ENCODE measurements at places on chromosomes 16 and 17.

DNA sequence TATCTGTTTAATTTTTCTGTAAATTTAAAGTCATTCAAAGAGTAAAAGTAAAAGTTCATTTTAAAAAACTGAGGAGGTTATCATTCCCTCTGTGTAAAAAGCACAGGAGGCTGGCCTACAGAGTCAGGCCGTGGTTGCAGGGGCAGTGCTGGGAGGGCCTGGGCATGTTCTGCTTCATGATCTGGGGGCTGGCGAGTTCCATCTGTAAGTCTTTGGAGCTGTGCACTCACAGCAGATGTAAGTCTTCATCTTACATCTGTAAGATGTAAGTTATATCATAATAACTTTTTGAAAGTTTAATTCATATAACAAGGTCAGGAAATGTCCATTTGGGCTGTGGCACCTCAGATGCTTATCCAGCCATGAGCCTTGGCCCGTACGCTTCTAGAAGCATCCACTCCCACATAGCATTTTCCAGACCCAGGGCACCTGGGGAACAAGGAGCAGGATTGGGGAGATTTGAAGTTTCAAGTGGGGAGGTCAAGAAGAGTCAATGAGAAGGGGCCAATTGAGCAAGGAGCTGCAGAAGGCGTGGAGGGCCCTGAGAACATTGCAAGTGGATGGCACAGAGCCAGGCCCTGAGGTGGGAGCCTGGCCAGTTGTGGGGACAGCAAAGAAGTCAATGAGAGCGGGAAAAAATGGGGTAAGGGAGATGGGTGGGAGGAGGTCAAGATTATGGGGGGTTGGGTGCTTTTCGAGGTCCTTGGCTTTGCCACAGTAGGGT, 54.1 kb downstream of the TNFRSF13B start:
- no peak for DNase-seq

GRCh38 chr16:14335297-14335696, 264.2 kb downstream of the MRTFB start:
- no peak for DNase-seq

DNA sequence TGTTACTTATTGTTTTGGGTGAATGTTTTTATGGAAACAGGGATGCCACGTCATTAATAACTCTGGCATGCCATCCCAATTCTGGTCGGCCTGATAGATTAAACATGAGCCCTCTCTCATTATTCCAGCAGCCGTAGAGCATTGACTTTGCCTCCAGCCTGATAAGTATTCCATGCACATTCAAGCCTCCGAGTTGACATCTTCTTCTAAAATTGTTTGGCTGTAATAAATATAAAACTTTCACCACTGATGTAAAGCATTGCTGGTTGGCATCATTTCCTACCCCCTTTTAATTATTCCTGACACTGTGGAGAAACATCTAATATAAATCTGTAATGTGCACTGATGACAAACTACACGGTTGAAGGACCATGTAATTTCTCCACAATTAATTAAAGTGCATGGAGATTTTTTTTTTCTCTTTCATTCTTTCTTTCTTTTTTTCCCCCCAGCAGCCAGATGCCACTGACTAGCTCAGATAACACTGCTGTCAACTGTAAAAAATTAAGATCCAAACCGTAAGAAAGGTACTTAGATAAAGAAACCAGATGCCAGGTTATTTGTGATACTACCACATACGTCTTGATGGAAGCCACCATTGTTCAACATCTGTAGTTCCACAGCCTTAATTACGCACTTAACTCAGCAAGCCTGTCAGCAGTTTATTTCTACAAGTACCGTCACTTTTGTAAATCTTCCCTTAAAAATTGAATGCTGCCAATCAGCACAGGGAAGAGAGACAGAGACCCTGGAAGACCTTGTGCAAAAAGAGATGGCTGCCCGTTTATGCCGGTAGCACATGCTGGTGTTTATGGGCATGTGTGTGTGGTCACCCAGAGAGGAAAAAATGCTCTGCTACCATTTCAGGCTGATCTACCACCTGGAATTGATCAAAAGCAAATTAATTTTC, 237.7 kb downstream of the IRX3 start:
- DNase-seq, result no peak

- no peak for DNase-seq
Observed at GRCh38 chr17:38867179-38867967, 2.5 kb upstream of the LASP1 start.

DNA sequence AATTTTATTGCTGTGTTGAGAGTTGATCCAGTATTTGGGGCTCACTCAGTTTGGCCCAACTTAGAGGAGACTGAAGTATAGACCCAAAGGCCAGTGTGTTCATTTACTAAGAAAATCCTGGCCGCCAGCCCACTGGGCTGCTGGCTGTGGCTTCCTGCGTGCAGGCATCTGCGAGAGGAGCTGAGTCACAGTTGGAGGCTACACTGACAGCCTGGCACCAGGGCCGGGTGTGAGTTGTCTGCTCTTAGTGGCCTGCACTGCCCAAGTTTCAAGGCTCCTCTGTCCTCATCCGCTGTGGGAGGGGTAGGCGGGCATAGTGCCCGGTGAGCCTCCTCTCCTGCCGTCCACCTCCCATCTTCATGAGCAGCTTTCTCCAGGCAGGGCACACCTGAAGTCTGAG, 54.2 kb downstream of the PLD6 start:
- no peak for DNase-seq

DNA sequence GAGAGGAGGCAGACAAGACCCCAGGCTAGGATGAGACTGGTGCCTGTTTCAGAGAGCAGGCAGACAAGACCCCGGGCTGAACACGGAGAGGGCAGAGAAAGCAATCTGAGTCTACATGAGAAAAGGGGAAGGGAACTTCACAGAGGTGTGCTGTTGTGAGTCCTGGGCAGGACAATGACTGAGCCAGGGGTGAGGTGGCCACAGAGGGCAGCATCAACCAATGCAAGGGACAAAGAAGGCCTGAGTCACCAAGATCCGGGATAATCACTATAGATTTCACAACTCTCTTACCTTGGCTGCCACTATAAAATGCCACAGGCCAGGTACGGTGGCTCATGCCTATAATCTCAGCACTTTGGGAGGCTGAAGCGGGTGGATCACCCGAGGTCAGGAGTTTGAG, 89.0 kb downstream of the SLC39A11 start:
- no peak for DNase-seq

GRCh38 chr17:80853076-80853475, 138.6 kb upstream of the CHMP6 start:
- no peak for DNase-seq

DNA sequence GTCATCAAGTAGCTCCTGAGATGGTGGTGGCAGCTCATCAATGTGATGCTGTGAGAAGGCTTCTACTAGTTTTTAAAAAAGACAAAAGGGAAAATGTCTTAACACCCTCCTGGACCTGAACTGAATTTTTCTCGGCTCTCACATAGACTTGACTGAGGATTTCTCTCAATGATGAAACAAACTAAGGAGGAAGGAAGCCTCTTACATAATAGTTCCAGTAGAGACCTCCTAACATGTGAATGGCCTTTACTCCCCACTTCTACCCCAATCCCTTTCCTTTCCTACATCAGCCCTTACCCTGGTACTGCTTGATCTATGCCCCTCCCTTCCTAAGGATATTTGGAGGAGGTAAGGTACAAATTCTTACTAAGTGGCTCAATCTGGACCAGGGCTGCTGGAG, 54.8 kb upstream of the MTMR4 start:
- DNase-seq, result no peak

DNA sequence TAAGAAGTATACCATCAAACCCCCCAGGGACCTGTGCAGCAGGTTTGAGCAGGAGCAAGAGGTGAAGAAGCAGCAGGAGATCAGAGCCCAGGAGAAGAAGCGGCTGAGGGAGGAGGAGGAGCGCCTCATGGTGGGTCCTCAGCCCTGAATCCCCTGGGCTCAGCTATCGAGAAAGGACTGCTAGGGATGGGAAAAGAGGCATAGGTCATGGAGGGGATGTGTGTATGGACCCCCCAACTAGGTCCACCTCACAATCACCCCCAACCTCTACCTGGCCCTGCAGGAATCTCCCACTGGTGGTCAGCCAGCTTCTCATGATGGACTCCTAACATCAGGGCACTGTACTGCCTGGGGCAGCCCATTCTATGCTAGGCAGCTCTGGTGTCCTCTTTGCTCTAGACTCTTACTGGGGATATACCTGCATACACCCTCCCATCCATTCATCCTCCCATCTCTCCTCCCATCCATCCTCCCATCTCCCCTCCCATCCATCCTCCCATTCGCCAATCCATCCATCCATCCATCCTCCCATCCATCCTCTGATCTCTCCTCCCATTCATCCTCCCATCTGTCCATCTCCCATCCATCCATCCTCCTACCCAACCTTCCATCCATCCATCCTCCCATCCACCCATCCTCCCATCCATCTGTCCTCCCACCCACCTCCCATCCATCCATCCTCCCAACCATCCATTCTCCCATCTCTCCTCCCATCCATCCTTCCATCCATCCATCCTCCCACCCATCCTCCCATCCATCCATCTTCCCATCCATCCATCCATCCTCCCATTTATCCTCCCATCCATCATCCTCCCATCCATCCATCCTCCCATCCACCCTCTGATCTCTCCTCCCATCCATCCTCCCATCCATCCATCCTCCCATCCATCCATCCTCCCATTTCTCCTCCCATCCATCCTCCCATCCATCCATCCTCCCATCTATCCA, 10.6 kb downstream of the DRC7 start:
- DNase-seq, result no peak

- DNase-seq, result no peak
Observed at GRCh38 chr16:31260136-31260931, 559 bp downstream of the ITGAM start.

DNA sequence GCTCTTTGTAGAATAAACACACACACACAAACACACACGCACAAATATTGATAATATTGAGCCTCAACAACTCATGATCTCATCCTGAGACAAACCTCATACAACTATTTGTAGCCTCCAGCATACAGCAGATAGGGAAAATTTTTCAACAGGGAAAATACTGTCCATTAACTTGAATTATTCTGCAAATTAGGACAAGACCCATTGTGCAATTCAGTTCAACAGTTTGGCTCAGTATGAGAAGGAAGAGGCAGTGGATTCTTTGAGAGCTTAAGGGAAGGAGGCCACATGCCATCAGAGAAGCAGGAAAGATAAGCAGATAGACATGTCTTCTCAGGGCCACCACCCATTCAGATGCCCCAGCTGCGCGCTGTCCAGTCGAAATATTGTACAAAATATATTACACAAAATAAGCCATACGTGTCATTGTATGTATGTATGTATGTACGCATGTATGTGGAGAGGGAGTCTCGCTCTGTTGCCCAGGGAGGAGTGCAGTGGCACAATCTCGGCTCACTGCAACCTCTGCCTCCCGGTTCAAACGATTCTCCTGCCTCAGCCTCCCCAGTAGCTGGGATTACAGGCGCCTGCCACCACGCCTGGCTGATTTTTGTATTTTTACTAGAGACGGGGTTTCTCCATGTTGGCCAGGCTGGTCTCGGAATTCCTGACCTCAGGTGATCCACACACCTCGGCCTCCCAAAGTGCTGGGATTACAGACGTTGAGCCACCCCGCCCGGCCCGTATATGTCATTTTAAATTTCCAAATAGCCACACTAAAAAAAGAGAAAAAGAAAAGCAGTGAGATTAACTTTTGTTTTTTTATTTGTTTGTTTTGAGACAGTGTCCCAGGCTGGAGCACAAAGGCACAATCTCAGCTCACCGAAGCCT, 1.8 kb downstream of the ZC3H7A start:
- no peak for DNase-seq

- DNase-seq, result no peak
Observed at GRCh38 chr16:85755929-85756768, 5.3 kb upstream of the C16orf74 start.

DNA sequence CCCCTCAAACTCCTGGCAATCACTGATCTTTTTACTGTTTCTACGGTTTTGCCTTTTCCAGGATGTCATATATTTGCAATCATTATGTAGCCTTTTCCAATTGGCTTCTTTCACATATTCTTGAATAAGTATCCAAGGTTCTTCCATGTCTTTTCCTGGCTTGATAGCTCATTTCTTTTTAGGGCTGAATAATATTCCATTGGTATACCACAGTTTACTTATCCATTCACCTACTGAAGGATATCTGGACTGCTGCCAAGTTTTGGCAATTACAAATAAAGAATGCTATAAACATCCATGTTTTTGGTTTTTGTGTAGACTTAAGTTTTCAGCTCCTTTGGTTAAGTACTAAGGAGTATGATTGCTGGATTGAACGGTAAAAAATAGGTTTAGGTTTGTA, 16.0 kb downstream of the GPATCH8 start:
- no peak for DNase-seq

- DNase-seq, result no peak
Observed at GRCh38 chr16:81729451-81729850, 49.6 kb upstream of the PLCG2 start.

DNA sequence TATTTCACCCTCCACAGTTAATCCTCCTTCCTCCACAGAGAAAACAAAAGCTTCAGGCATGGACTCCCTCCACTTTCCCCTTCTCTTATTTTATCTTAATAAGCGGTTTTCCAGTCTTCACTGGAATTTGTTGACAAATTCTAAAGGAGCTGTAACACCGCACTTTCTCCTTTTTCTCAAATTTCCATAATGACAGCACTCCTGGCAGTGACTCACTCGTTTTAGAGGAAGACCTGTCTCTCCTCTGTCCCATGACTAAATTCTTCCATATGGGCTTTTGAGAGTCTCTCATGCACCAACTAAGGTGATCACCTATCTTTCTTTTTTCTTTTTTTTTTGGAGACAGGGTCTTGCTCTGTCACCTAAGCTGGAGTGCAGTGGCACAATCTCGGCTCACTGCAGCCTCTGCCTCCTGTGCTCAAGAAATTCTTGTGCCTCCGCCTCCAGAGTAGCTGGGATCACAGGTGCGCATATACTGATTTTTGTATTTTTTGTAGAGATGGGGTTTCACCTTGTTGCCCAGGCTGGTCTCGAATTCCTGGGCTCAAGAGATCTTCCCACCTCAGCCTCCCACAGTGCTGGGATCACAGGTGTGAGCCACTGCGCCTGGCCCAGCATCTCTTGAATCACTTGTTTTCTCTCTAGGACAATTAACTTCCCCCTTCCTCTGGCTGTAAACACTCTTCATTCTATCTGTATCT, 7.7 kb downstream of the ITGAM start:
- DNase-seq, result no peak

DNA sequence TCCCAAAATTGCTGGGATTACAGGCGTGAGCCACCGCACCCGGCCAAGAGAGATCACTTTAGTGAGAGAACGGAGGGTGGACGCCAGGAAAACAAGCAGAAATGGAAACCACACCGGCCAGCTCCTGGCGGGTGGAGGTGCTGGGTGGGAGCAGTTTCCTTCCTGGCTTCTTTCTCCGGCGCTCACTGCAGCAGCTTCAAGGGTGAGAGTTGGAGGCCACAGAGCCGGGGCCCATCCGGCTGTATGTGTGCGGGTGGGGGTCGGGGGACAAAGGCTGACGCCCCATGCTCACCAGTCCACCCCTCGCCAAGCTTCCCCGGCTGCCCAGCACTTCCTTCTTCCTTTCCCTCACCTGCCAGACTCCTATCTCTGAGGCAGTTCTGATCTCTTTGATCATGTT, 13.5 kb upstream of the BHLHA9 start:
- DNase-seq, result no peak

GRCh38 chr16:31052114-31052513, 18.8 kb downstream of the STX4 start:
- DNase-seq, result no peak

Measured in spinal cord (tissue), 10 donors.